ENCODE measurements at places on chromosomes 2 and 18. TPM values are rescaled to one million over a fixed set of nuclear protein-coding genes. Genes with fewer than 3 reads are reported as not detected.
A peak's percentile ranks its signal among the peaks of the same experiment; 100 is the strongest.

The UNC80 gene
- total RNA-seq: 2.1 TPM

DNA sequence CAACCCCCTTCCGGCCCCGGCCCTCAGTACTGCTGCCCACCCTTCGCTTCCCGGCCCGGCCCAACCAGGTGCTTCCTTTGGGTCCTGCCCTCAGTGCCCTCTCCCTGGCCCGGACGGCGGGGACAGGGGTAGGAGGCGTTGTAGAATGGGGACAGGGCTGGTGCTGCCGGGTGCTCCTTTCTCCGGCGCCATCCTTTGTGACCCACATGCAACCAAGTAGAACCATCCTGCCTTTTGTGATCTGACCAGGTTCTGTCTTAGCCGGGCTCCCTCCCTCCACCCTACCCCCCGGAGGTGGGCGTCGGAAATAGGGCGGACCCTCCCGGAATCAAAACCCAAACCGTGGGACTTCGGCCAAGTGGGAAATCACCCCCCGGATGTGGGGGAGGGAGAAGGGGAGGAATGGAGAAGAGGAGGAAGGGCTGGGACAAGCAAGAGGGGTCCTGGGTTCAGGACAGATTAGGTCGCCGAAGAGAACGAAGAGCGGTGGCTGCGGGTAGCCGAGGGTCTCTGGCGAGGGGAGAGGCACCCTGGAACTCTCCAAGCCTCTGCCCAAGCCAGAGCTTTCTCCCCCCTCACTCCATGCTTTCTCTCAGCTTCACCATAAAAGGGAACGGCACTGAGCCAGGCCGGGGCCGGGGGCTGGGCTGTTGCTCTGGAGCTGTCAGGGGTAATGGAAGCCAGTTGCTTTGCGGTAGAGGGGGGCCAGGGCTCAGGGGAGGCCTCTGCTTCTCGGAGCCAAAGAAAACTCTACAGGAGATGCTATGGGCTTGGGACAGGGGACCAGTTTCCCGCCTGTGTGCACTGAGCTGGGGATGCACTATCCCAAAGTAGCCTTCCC lies 756 bp upstream of the OST4 start:
- peak overlapping the region; percentile 83 for H3K27ac ChIP-seq
- H3K27me3 ChIP-seq: no peaks in the 10 kb centered on the region
- peak; percentile 68 for DNase-seq
- H3K4me1 ChIP-seq: peaks cover 13% of the 10 kb centered on the region
- H3K36me3 ChIP-seq: no peaks in the 10 kb centered on the region

DNA sequence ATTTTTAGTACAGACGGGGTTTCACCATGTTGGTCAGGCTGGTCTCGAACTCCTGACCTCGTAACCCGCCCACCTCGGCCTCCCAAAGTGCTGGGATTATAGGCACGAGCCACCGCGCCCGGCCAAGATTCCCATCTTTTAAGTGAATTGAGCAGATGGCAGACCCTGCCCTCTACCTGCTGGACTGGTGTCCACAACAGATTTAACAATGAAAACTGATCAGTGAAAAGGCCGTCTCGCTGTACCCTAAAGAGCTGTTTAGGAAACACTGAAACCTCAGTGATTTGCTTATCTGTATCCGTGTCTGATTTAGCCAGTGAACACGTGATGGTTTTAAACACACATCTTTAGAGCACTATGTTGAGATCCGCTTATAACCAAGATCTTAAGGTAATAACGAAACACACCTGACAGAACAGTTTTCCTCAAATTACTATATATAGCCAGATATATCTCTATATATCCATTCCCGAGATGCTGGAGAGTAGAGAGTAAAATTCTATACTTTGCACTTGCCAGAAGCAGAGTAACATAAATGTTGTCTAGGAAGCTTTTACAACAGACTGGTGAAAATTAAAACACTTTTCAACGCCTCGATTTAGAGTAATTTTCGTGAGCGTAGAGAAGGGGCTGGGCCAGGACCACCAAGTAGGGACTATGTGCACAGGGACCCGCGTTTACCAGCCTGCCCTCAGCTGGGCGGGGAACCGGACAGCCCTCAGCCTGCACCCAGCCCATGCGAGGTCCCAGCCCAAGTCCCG lies 594 bp downstream of the FAM161A start:
- peak; percentile 47 for DNase-seq
- H3K36me3 ChIP-seq: no peaks in the 10 kb centered on the region
- H3K27me3 ChIP-seq: no peaks in the 10 kb centered on the region
- H3K4me3 ChIP-seq: peak overlapping the region; percentile 41
- H3K4me1 ChIP-seq: peaks cover 4% of the 10 kb centered on the region

DNA sequence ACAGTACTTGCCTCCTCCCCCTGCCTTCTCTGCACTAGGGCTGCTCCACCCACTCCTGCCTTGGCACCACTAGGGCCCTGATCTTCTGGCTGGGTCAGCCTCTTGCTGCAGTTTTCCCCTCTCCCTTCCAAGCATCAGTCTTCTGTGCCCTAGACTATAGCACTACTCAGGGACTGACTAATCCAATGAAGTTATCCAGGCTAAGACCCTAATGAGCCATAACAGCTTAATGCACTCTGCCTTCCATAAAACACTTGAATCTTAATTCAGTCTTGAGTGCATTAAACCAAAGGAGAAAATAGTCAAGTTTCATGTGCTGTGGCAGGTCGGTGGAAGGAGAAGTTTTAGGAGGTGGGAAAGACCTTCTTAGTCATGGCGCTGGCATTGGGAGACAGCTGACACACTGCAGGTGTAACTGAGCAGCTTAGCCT lies 95.7 kb downstream of the BIN1 start:
- no peaks in the 10 kb centered on the region for H3K36me3 ChIP-seq
- H3K27ac ChIP-seq: no peak overlapping the region
- no peaks in the 10 kb centered on the region for H3K4me1 ChIP-seq

- no peaks in the 10 kb centered on the region for H3K36me3 ChIP-seq
- no peaks in the 10 kb centered on the region for H3K27me3 ChIP-seq
- H3K4me3 ChIP-seq: no peak overlapping the region
- no peak for DNase-seq
Observed at GRCh38 chr2:36352701-36353100, 2.9 kb upstream of the CRIM1 start.

The DSG1 gene
- not detected for total RNA-seq

GRCh38 chr18:73381699-73382036 lies 513.9 kb upstream of the NETO1 start:
- H3K36me3 ChIP-seq: no peaks in the 10 kb centered on the region
- DNase-seq: no peak
- no peaks in the 10 kb centered on the region for H3K27me3 ChIP-seq
- H3K4me3 ChIP-seq: no peak overlapping the region

The PHLPP1 gene
- total RNA-seq: 7.5 TPM

DNA sequence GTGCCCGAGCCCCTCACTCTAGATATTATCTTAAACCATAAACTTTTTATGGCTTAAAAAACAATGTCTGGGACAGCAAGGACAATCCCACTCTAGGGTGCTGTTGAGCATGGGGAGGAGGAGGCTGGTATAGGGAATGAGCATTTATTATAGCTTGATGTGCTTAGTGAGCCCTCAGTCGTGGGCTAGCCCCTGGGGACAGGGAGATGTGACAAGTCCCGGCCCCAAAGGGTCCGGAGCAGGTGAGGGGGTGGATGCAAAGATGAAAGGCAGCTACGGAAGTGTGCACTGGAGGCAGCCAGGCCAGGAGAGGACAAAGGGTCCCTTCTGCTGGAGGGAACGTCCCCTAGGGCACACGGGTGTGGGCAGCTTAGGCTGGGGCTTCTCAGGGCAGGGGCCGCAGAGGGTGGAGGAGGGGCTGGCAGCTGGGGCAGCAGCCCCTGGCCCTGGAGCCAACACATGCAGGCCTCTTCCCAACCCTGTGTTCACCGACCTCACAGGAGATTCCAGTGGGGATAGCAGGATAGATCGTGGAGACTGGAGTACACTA lies 106.3 kb upstream of the GPC1 start:
- no peaks in the 10 kb centered on the region for H3K36me3 ChIP-seq
- no peaks in the 10 kb centered on the region for H3K4me1 ChIP-seq
- H3K27me3 ChIP-seq: no peaks in the 10 kb centered on the region
- no peak for DNase-seq
- no peak overlapping the region for H3K27ac ChIP-seq

- H3K36me3 ChIP-seq: no peaks in the 10 kb centered on the region
- no peaks in the 10 kb centered on the region for H3K27me3 ChIP-seq
- DNase-seq: no peak
Observed at GRCh38 chr18:67265464-67266245, 250.9 kb downstream of the DSEL start.

The ARID5A gene
- total RNA-seq: 4.2 TPM

DNA sequence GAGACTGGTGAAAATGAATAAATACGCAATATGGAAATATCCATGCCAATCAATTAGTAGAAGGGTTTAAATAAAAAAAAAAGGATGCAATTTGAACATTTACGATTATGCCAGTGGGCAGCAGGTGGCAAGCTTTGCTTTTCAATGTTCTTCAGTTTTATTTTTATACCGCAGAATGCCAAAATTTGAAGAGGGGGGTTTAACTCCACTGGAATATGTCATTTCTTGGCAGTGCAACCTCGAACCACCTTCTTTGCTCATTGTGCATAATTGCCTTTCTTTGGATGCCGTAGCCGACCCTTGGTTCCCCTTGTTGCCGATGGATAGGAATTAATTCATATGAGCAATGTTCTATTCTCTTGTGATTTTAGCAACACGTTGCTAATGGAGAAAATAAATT lies 88.0 kb downstream of the LTBP1 start:
- no peaks in the 10 kb centered on the region for H3K4me1 ChIP-seq
- no peaks in the 10 kb centered on the region for H3K36me3 ChIP-seq
- H3K27me3 ChIP-seq: no peaks in the 10 kb centered on the region
- no peak overlapping the region for H3K4me3 ChIP-seq

DNA sequence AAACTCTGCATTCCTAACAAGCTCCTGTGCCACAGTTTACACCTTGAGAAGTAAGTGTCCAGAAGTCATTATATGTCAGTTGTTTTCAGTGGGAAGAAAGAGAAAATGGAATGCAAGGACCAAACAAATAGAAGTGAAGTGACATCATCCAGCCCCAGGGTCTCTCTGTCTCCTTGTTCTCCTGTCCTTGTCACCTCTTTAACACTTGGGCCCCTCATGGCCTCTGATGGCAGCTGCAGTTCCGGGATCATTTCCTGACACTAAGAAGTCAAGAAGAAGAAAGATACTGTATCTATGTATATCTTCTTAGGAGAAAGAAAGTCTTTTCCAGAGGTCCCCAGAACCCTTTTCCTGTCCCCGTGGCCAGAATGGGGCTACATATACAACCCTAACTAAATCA lies 2.8 kb upstream of the CFAP221 start:
- no peaks in the 10 kb centered on the region for H3K36me3 ChIP-seq
- H3K27ac ChIP-seq: no peak overlapping the region
- DNase-seq: no peak
- H3K27me3 ChIP-seq: no peaks in the 10 kb centered on the region
- no peaks in the 10 kb centered on the region for H3K4me1 ChIP-seq

The HOXD3 gene
- total RNA-seq: 0.25 TPM
